HFFc6 (cell line): ENCODE measurements at places on chromosomes 2 and 18. TPM values are rescaled to one million over a fixed set of nuclear protein-coding genes. Genes with fewer than 3 reads are reported as not detected.

DNA sequence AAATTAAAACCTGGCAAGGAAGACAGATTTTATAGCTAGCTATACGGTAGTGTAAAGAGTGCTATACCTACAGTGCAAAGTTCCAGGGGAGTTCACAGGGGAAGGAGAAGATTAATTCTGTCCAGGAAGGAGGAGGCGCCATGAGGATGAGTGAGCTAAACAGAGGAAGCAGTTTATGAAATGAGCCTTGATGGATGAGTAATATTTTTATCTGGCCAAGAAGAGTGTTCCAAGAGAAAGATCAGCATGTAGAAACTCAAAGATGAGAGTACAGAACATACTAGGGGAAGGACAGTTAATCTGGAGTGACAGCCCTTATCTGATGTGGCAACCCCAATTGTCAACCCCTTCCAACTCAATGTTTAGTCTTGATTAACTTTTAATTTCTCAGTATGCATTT is 54.8 kb downstream of the CDH20 start:
- H3K36me3 ChIP-seq = no peaks in the 10 kb centered on the region
- H3K4me3 ChIP-seq = no peak overlapping the region
- 0 out of 2 replicates have a peak, but pooled peaks cover 5% of the 10 kb centered on the region for H3K4me1 ChIP-seq

DNA sequence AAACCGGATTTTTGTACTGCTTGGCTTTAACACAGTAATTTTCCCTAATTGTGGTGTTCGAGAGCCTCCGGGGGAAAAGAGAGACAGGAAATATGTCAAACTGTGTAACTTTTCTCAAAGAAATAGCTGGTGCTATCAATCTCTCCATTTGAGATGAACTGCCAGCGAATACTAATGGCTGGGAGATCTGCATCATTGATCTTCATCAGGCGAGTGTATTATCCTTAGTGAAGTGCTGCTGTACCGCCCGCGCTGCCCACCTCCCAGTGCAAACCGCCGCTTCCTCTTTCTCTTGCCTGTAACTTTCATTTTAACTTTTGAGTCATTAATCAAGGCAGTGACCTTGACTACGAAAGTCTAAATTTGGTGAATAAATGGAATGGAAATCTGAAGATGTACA is 246.1 kb upstream of the ST6GAL2 start:
- no peak overlapping the region for H3K4me3 ChIP-seq
- H3K27ac ChIP-seq = no peak overlapping the region
- DNase-seq = no peak
- no peaks in the 10 kb centered on the region for H3K36me3 ChIP-seq

The CDH2 gene
- total RNA-seq = 202 to 311 TPM (median 274 TPM) in 3 replicates

The TMEM247 gene
- total RNA-seq = not detected in 3 replicates

DNA sequence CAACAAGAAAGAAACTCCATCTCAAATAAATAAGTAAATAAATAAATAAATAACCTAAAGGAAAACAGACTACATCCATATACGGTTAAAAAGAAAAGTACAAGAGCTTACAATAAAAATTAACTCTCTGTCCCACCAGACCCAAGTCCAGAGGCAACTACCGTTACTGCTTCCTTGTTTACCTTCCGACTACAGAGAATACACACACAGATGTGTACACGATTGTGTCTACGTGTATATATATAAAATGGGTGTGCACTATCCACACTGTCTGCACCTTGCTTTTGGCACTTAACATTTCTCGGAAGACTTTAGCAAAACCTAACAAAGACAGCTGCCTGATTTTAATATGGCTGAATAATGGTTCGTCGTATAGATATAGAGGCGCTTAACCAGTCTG is 69.9 kb downstream of the ACTR2 start:
- peaks cover 36% of the 10 kb centered on the region for H3K4me1 ChIP-seq
- no peak overlapping the region for H3K4me3 ChIP-seq
- no peak overlapping the region for H3K27ac ChIP-seq
- DNase-seq = no peak

The ITGA4 gene
- total RNA-seq = 19.2 to 32.6 TPM (median 26.4 TPM) in 3 replicates

GRCh38 chr2:162082036-162082435 is 8.0 kb upstream of the DPP4 start:
- no peak for DNase-seq
- peaks cover 5% of the 10 kb centered on the region; the same call in 1 of the 2 replicates for H3K27me3 ChIP-seq
- no peak overlapping the region for H3K27ac ChIP-seq
- H3K4me3 ChIP-seq = no peak overlapping the region

- no peaks in the 10 kb centered on the region for H3K36me3 ChIP-seq
- no peak overlapping the region for H3K4me3 ChIP-seq
- H3K27me3 ChIP-seq = peaks cover 8% of the 10 kb centered on the region
- no peak overlapping the region for H3K27ac ChIP-seq
- peak; percentile 25 for DNase-seq
- no peaks in the 10 kb centered on the region for H3K4me1 ChIP-seq
Observed at GRCh38 chr2:102449370-102449974, 23.6 kb upstream of the SLC9A4 start.

DNA sequence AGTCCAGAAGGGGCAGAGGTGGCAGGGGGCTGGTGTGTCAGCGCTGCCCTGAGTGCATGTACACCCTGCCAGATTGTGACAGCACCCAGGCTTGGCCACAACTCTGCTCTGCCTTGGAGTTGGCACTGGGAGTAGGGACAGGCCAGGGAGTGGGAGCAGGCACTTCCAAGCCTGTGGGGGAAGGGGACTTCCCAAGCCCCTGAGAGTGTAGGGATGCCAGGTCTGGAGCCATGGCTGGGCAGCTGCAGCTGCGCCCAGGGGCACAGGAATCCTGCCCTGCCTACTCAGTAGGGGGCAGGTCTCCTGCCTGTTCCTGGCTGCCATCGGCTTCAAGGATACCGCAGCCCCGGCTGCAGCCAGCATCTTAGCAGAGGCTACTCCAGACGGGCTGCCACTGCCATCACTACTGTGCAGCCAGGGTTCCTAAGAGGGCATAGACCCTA is 109.4 kb downstream of the CALCRL start:
- no peaks in the 10 kb centered on the region for H3K4me1 ChIP-seq
- no peak overlapping the region for H3K4me3 ChIP-seq
- no peaks in the 10 kb centered on the region for H3K27me3 ChIP-seq
- no peak overlapping the region for H3K27ac ChIP-seq
- no peak for DNase-seq
- no peaks in the 10 kb centered on the region for H3K36me3 ChIP-seq

GRCh38 chr18:26183395-26184112 is 42.7 kb upstream of the TAF4B start:
- no peaks in the 10 kb centered on the region for H3K4me1 ChIP-seq
- no peak overlapping the region for H3K27ac ChIP-seq
- H3K4me3 ChIP-seq = no peak overlapping the region
- no peaks in the 10 kb centered on the region for H3K36me3 ChIP-seq

DNA sequence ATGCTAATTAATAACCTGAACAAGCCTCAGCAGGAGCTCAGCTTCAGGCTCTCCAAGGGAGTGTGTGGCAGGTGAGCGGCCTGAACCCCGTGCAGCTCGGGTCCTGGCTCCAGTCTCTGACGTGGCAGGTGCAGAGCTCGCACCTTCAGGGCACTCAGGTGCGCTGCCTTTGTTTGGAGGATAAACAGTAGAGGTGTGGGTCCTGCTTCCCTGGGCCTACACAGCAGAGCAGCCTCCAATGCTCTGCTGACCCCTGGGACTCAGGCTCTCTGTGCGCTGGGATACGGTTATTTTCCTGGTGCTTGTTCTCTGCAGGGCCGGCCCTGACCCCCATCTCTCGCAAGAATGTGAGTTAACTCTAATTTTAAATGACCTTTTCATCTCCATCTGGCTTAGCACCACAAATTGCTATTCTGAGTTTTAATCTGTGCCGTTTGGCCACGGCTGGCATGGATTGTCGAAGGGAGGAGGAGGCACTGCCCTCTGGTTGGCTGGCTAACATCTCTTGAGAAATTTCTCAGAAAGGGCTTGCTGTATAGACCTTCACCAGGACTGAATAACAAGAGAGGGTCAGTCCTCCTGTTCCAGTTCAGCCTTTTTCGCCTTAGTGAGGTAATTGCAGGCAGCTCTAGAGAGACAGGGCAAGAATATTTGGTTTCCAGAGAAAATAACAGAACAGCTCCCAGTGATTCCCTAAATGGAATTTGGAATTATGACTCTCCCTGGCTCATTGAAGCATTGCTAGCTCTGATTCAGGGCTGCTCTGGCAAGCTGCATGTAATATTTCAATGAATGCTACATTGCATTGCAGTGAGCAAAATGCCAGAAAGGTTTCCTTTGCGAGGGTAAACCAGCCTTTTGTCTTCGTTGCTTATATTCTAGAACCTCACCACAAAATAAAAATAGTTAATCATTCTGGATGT is 161.8 kb downstream of the DCDC2C start:
- no peaks in the 10 kb centered on the region for H3K36me3 ChIP-seq
- no peak overlapping the region for H3K4me3 ChIP-seq
- H3K4me1 ChIP-seq = no peaks in the 10 kb centered on the region
- H3K27me3 ChIP-seq = no peaks in the 10 kb centered on the region; the same call in 1 of the 2 replicates
- H3K27ac ChIP-seq = no peak overlapping the region
- no peak for DNase-seq

The BMP10 gene
- total RNA-seq = not detected in 3 replicates

The KCNK3 gene
- total RNA-seq = not detected in 2 replicates

GRCh38 chr18:56168049-56168781 is 470.2 kb downstream of the TXNL1 start:
- no peaks in the 10 kb centered on the region; the same call in 1 of the 2 replicates for H3K27me3 ChIP-seq
- H3K27ac ChIP-seq = peak overlapping the region; percentile 95
- peak; percentile 80 for DNase-seq
- H3K36me3 ChIP-seq = peaks cover 13% of the 10 kb centered on the region

The CRYBA2 gene
- total RNA-seq = not detected in 3 replicates

DNA sequence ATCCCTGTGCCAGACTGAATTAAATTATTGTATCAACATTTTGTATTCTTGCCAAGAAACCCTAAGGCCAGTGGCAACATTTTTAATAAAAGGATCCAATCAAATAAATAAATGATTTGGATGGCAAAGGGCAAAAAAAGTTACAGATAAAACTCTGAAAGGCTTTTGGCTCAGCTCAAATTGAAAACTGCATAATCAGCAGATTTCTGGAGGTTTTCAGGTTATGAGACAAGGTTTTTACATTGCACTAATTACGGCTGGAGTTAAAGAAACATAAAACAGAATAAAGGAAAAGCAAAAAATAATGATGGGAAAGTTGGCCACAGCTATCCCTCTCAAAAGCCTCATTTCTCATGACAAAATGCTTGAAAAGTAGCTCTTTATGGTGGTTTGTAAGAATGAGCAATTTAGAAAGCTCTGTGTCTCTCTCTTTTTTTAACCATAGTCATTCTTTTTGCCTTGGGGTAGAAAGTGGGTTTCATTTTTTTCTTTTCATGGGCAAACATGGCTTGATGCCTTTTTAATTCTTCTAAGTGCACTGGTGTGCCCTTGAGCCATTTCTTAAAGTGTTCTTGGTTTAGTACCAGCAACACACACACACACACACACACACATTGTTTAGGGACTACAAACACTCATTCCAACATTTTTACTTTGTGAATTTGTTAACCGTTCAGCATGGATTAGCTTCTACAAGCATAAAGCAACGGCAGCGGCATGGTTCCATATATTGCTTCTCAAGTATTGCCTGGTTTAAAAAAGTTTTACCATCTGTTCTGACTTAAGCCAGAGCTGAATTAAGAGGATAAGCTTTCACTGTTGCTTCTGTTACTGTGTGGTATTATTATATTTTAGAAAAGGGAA is 747.1 kb upstream of the FSHR start:
- H3K27me3 ChIP-seq = no peaks in the 10 kb centered on the region
- H3K4me1 ChIP-seq = no peaks in the 10 kb centered on the region
- no peak overlapping the region for H3K27ac ChIP-seq
- H3K4me3 ChIP-seq = no peak overlapping the region
- no peak for DNase-seq
- no peaks in the 10 kb centered on the region for H3K36me3 ChIP-seq

The CYBRD1 gene
- total RNA-seq = 136 to 154 TPM (median 141 TPM) in 3 replicates

DNA sequence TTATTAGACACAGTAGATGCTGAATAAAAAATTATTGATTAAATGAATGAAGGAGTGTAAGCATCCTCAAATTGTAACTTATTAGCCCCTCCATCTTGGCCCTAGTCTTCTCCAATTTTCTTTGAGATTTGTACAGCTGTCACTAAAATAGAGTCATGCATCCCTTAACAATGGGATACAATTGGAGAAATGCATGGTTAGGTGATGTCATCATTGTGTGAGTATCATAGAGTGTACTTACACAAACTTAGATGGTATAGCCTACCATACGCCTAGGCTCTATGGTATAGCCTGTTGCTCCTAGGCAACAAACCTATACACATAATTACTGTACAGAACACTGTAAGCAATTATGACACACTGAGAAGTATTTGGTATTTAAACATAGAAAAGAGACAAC is 38.3 kb upstream of the ZNF385B start:
- no peaks in the 10 kb centered on the region; the same call in 1 of the 2 replicates for H3K27me3 ChIP-seq
- DNase-seq = no peak
- no peaks in the 10 kb centered on the region for H3K4me1 ChIP-seq
